ENCODE measurements at places on chromosomes 1 and 21.

DNA sequence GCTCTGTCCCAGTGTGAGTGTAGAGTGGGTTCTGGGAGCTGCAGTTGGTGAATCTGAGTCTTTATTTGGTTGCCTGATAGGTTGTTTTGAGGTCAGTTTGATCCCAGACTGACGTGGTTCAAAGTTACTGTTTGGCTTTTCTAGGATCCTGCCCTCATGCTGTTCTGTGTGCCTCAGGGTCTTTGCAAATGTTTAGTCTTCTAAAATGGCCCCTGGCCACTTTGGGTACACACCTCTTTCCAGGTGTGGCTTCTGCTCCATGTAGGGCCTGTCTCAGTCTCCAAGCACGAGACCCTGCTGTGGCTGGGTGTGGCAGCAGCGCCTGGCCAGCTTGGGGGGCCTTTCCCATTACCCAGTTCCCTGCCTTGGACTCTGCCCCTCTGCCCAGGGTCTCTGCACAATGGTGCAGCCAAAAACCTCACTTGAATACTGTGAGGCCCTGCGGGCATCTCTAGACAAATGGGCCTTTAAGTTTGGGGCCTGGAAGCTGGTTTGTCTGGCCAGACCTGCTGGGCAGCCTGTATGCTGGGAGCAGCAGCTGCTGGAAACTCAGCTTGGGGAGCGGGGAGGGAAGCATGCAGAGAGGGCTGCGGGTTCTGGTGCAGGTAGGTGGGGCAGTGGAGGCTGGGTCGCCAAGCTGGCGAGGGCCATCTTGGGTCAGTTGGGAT lies 5.6 kb downstream of the PTPRF start:
- DNase-seq, result no peak

DNA sequence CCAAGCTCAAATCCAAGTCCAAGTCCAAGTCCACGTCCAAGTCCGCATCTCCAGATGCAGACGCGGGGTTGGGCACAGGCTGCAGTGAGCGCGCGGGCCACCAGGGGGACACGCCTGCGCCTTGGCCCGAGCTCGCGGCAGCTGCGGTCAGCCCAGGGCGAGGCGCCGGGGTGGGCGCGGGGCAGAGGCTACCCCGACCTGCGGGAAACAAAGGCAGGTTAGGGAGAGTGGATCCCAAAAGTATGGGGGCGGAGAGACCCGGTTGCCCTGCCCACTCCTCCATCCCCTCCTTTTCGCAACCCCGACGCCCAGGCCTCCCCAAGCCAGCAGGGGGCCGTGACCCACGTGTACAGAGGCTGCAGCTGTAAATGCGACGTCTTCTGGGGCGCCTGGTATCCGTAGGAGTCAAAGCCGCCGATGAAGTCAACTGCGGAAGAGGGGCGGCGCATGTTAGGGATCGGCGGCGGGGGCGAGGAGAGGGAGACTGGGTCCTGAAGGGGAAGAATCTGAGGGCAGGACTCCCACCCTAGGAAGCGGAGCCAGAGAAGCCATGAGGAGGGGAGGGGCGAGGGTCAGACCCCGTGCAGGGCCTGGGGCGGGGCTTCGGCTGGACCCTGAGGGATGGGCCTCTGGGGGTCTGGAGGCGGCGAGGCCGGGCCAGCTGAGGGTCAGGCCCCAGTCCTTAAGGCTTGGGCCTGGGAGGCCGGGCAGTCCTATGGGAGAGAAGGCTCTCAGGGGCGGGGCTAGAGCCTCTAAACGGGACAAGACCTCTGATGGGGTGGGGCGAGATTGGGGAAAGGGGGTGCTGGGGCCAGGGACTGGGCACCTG lies 58.0 kb downstream of the NKAIN1 start:
- DNase-seq, result peak; percentile 22

DNA sequence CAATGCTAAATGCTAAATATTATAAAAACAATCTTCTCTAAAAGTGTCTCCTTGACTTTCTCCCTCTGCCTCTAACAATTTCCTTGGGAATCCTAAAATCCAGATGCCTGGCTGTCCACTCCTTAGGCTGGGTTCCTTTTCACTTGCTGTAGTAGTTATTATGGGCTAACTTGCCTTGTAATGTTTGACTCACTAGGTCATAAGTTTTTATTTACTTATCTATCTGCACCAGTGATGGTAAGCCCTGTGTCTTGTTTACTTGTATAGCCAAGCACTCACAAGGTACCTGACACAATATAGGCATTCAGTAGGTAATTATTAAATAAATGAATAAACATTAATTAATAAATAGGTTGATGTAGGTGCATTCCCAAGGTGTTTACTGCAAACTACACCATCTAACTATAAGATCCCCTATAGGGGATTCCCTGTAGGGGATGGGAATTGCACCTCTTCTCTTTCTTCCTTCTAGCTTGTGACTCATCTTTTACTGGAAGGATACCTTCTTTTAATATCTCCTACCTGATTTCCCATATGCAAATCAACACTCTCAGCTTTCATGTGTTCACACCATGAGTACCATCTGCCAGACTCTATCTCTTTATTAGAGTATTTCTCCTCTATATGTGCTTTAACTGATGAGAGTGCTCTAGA lies 14.7 kb upstream of the CHIA start:
- no peak for DNase-seq

DNA sequence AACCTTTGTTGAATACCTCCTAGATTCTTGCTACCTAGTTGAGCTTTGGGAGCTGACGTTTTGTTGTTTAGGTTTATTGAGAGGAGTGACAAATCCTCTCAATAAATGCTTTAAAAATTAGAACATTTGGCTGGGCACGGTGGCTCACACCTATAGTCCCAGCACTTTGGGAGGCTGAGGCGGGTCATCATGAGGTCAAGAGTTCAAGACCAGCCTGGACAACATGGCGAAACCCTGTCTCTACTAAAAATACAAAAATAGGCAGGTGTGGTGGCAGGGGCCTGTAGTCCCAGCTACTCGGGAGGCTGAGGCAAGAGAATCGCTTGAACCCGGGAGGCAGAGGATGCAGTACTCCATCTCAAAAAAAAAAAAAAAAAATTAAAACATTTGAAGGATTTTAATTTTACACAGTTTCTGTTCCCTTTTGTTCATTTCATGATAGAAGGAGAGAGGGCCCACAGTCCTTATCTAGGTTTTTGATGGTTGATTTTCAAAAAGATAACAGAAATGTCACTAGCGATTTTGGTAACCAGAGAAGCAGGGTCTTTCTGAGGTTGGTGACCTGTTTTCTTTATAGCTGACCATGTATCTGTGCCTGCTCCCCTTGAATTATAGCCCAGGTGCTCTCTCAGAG lies 44.2 kb upstream of the PIGV start:
- DNase-seq, result no peak

DNA sequence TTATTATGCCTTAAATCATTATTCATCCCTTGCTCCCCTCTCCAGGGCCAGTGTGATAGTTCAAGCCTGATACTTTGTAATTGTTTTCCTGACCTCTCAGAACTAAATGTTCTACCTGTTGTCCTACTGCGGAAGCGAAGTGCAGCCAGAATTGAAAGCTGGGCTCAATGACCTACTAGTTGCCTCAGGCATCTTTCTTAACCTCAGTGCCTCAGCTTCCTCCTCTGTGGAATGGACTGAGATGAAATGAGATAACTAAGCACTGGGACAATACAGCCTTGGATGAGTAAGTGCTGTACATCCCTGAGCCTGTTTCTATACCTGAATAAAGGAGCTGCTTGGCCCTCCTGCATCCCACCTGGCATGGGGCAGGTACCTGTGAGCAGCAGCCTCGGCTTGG lies 26.4 kb downstream of the COL16A1 start:
- no peak for DNase-seq

GRCh38 chr1:229572286-229572685 lies 13.8 kb upstream of the ABCB10 start:
- DNase-seq, result no peak

DNA sequence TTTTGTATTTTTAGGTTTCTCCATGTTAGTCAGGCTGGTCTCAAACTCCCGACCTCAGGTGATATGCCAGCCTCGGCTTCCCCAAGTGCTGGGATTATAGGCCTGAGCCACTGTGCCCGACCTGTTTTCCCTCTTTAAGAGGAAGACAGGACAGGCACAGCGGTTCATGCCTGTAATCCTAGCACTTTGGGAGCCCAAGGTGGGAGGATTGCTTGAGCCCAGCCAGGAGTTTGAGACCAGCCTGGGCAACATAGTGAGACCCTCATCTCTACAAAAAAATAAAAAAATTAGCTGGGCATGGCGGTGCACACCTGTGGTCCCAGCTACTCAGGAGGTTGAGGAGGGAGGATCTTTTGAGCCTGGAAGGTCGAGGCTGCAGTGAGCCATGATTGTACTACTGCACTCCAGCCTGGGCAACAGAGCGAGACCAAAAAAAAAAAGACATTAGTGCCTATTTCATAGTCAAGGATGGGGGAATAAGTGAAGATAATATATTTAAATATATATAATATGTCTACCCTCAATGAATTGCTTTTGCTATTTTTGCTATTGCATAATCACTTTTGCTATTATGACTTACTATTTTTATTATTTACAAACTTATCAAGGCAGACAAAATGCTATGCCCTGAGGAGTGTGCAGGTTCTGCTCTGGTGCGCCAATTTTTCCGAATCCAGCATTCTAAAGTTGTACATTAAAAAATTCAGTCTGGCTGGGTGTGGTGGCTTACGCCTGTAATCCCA lies 17.7 kb downstream of the MARCKSL1 start:
- no peak for DNase-seq

- no peak for DNase-seq
Measured at GRCh38 chr1:245201827-245202226, 47.0 kb downstream of the KIF26B start.

GRCh38 chr1:167587872-167588271 lies 34.3 kb upstream of the CREG1 start:
- no peak for DNase-seq

- no peak for DNase-seq
Measured at GRCh38 chr1:20266642-20267041, 24.0 kb upstream of the VWA5B1 start.

GRCh38 chr1:208951908-208952307 lies 631.6 kb upstream of the CAMK1G start:
- DNase-seq, result no peak

DNA sequence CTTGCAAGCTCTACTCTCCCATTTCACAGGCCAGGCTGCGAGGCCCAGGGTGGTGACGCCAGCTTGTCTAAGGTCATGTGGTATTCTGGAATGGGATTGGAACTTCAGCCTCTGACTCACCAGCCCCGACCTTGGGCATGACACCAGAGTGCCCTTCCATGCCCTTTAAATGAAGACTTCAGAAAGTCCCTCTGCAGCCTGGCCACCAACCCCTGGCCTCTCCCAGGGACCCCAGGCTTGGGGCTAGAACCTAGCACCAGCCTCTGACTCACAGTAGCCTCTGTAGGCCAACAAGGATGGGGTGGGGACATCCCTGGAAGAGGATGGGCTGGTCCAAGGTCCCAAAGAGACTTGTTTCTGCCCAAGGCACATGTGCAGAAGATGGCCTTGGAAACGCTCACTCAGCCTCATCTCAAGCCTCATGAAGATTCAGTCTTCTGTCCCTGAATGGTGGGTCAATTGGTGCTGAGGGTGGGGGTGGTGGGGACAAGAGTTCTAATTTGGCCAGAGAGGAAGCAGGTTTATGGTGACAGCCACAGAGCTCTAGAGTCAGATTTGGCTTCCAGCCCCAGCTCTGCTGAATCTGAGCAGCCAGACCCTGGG lies 36.1 kb upstream of the RUNX3 start:
- DNase-seq, result no peak

GRCh38 chr1:40650075-40650474 lies 15.4 kb downstream of the RIMS3 start:
- DNase-seq, result no peak

GRCh38 chr1:18927082-18927653 lies 24.8 kb upstream of the ALDH4A1 start:
- peak; percentile 41 for DNase-seq

DNA sequence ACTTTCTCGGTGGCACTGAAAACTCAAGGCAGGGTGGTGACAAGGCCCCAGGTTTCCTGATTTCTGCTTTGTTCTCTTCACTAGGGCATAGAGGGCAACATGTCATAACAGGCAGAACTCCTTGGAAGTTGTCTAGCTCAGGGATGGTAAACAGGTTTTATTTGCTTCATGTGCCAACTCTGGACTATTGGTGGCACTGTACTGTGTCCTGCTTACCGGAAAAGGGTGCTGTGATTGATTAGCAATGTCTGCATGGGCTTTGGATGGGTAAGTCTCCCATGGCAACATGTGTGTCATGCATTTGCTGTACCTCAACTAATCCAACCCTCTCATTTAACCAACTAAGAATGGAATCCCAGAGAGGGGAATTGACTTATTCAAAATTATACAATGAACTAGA lies 70.7 kb upstream of the USP24 start:
- no peak for DNase-seq

DNA sequence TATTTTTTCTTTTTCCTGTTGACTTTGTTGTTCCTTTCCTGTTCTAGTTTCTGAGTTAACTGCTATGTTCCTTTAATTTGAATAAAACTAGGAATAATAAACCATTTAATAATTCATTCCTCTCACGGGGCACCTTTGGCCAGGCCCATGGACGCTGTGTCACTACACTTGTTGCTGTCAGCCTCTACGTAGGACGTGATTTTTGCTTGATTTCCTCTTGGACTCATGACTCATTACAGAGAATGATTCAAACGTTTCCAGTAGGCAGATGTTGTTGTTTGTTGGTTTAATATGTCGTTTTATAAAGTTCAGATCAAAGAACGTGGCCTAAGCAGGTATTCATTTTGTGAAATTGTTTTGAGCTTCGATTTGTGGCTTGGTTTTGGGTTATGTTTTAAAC lies 9.1 kb upstream of the SLC19A1 start:
- no peak for DNase-seq

DNA sequence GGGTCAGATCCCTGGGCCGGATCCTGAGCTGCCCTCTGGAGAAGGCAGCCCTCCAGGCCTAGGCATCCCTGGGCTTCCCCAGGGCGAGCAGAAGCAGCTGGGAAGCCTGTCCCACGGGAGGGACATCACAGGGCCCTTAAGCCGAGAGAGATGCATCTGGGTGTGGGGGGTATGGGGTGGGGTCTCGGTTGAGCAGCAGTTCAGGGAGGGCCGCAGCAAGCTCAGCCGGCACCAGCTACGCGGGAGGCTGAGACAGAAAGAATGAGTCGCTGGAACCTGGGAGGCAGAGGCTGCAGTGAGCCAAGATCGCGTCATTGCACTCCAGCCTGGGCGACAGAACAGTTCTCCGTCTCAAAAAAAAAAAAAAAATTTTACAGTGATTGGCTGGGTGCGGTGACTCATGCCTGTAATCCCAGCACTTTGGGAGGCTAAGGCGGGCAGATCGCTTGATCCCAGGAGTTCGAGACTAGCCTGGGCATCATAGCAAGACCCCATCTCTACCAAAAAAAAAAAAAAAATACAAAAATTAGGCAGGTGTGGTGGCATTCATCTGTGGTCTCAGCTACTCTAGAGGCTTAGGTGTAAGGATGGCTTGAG lies 37.7 kb downstream of the RRP1 start:
- DNase-seq, result no peak

All from activated CD4-positive, alpha-beta T cell treated with anti-CD3 and anti-CD28 coated beads, Interleukin-2, amount 50 U/mL, for 1 hour (primary cell).